Renal cortex interstitium (tissue), 15 donors: ENCODE measurements at places on chromosomes 11 and 22. TPM values are rescaled to one million over a fixed set of nuclear protein-coding genes. Genes with fewer than 3 reads are reported as not detected.
A peak's percentile ranks its signal among the peaks of the same experiment; 100 is the strongest.

The ZNF280B gene
- polyA plus RNA-seq, result 4.0 TPM

- peak; percentile 55 for DNase-seq
These were observed 89.1 kb upstream of the RTL6 start for GRCh38 chr22:44586999-44587736.

The LUZP2 gene
- 1.9 TPM for polyA plus RNA-seq

The VPREB1 gene
- polyA plus RNA-seq, result not detected

The APOA4 gene
- not detected for polyA plus RNA-seq

GRCh38 chr11:17230867-17231851, 23.4 kb upstream of the PIK3C2A start:
- no peak for DNase-seq

DNA sequence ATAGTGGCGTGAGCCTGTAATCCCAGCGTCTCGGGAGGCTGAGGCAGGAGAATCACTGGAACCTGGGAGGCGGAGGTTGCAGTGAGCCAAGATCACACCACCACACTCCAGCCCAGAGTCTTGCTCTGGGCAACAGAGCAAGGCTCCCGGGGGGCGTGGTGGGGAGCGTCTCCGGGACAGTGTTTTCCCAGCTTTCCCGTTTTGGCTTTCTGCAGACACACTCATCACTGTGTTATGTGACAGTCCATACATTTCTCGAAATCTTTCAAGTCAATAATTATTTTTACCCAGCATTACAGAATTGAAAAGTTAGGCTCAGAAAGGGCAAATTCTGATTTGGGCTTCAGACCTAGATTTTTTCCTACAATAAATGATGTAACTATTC, 31.7 kb downstream of the NEAT1 start:
- DNase-seq, result no peak

GRCh38 chr11:33615751-33616150, 84.9 kb downstream of the C11orf91 start:
- DNase-seq, result no peak

DNA sequence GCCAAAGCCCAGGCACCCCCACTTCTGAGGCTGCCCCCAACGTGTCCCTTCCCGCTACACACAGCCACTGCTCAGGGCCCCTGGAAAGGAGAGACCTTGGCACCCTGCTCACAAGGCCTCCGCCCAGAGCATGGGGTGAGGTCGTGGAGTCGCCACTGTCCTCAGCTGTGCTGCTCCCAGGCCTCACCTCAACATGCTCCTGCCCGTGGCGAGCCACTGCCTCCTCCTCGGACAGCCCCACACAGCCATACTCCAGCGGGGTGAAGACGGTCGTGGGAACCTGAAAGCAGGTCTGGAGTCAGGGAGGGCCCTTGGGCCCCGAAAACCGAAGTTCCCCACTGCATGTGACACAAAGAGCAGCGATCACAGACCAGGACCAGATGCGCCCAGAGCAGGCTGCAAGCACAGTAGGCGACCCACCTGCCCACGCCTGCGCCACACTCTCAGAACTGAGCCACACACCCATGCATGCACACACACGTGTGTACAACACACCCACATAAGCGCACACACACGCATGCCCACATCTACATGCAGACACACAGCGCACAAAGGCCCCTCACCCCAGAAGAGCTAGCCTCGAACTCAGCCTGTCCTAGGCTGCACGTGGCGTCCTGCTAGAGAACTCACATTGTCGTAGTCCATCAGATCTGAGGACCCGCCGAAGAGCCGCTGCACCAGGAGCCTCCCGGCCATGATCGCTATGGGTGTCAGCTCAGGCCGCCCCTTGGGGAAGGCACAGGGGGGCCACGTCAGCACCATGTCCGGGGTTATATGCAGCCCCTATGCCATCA, 25.5 kb upstream of the GNB1L start:
- no peak for DNase-seq

DNA sequence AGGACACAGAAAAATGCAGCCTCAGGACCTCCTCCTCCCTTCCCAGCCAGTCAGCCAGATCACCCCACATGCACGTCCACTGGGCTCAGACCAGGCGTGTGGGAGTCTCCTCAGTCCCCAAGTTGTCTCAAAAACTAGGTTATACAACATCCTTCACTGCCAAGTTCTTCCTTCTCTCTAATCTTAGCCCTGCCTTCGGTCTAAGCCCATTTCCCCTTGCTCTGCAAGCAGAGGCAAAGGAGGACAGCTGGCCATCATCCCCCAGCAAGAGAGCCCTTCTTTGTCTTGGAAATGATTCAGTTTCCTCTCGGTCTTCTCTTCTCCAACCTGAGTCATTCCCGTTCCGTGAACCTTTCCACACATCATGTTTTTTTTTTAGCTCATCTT, 14.0 kb upstream of the NRGN start:
- no peak for DNase-seq

DNA sequence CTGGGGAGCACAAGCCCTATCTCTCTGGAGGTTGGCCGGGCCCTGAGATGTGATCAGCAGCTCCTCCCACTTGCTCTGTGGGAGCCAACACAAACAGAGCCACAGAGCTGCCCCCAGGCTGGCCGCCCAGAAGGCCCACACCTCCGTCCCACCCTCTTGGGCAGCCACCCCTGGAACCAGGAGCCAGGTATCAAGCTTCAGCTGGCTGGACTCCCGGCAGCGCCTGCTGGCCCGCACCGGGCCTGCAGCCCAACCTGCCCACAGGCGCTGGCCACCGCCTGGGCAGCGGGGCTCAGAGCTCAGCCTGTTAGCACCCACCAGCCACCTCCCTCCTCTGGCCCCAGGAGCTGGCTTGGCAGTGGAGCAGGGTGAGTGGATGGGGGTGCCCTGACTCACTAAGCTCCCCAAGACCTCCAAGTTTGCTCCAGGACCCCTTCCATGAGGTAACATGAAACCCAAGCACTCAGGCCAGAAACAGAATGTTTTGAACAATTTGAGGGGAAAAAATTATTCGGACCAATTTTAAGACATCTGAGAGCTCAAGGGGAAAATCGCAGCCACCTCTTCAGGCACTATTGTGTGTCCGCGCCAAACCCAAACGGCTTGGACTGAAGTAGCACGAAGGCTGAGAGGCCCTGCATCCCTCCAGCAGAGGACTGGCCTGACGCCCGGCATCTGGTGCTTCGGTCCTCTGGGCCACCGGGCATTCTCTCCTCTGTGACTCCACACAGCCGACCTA, 450.8 kb downstream of the SOX6 start:
- DNase-seq, result no peak

The DEFB131B gene
- 2.3 TPM for polyA plus RNA-seq

GRCh38 chr11:83252941-83253340, 33.2 kb downstream of the CCDC90B start:
- no peak for DNase-seq

- DNase-seq, result no peak
These were observed 64.7 kb upstream of the CTSC start for GRCh38 chr11:88402192-88402715.

The OR8B8 gene
- polyA plus RNA-seq, result not detected

GRCh38 chr22:42156598-42156997, 26.0 kb upstream of the CYP2D6 start:
- DNase-seq, result no peak

The RAPSN gene
- polyA plus RNA-seq, result 0.52 TPM

The OR51I1 gene
- not detected for polyA plus RNA-seq

DNA sequence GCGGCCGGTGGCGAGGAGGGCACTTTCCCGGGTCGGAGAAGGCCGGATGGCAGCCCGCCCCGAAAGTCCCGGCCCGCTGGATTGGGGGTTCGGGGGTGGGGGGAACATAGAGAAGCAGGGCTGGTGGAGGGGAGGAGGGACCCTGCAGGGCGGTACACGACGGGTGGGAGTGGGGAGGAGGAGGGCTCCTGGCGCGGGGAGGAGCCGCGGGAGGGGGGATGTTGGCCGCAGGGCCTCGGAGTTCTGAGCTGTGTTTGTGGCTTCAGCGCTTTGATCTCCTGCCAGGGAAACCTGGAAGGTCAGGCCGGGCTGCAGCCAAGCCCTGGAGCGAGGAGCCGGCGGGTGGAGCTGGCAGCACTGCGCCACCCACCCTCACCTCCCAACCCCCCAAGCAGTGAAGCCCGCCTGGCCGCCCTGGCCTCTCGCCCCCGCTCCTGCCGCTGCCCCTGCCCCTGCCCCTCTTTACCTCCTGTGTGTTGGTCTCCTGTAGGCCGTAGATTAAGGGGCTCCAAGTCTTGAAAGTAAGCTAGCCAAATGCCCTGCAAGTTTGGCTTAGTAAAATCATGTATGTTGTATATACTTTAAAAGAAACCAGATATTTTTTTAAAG, 30.9 kb downstream of the C22orf31 start:
- DNase-seq, result peak; percentile 78

DNA sequence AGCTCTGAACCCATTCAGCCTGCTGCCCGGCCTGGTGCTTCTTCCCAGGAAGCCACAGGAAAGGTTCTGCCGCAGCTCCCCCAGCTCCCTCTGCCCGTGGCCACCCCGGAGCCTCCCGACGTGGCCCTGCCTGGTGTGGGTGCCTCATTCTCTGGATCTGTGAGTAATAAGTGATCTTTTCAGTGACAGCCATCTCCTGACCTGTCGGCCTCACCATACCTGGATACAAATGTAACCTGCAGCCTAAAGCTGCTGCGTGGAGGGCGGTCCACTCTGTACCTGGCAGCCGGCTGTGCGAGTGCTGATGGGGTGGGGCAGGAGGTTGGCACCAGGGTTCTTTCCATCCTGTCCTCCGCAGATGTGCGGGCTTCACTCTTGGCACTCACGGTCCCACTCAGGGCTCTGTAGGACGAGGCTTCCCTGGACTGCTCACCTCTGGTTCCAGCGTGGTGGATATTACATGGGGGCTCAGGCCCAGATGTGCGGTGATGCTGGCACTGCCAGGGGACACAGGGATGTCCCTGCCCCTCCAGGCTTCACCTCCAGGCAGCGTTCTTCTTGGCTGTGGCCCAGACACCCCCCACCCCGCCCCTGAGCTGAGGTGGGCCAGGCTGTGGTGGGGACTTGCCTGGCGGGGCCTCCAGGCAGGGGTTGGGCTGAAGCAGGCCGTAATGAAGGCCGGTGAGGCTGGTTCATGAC, 748.5 kb downstream of the BRD1 start:
- DNase-seq, result no peak

The UPK3A gene
- polyA plus RNA-seq, result 0.95 TPM

- no peak for DNase-seq
These were observed 8.8 kb downstream of the NPTXR start for GRCh38 chr22:38834991-38835390.

The ZNRF3 gene
- polyA plus RNA-seq, result 29.0 TPM

The KIF18A gene
- 9.5 TPM for polyA plus RNA-seq

DNA sequence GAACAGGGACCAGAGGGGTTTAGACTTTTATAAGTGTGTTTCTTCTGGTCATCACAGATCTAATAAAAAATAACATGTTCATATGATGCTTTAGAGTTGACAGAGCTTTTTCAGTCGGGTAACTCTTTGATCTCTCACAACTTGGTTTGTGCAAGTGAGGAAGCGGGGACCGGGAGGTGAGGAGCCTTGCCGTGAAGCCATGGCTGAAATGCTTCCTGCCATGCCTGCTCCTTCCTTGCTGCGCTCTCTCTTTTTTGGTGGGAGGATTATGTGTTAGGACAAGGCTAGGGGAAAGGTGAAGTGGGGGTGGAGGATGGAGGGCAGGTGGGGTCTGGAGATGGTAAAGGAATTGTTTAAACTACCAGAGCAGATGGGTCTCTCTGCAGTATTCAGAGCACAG, 23.8 kb downstream of the TEAD1 start:
- no peak for DNase-seq

The SLC22A25 gene
- not detected for polyA plus RNA-seq
